ENCODE measurements at places on chromosomes 16 and 17. TPM values are rescaled to one million over a fixed set of nuclear protein-coding genes. Genes with fewer than 3 reads are reported as not detected.
A peak's percentile ranks its signal among the peaks of the same experiment; 100 is the strongest.

DNA sequence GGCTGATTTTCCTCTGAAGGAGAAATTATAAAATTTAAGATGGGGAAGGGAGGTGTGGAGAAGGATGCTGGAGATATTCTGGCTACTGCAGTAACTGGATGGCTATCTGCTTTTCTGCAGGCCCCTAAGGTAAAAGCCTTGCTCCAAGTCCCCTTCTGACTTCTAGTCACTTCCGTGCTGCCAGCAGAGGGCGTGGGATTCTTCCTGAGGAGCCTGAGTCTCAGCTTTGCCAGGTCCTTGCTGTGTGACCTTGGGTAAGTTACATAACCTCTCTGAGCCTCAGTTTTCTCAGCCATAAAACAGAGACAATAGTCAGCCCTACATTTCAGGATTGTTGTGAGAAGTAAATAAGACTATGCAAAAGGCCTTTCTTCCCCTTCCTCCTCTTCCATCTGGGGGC lies 24.3 kb upstream of the TMEM220 start:
- H3K27ac ChIP-seq, result no peak overlapping the region
- 0 out of 2 replicates have a peak, but pooled peaks cover 6% of the 10 kb centered on the region for H3K4me1 ChIP-seq
- H3K27me3 ChIP-seq, result no peaks in the 10 kb centered on the region
- H3K4me3 ChIP-seq, result no peak overlapping the region
- DNase-seq, result peak; percentile 38

DNA sequence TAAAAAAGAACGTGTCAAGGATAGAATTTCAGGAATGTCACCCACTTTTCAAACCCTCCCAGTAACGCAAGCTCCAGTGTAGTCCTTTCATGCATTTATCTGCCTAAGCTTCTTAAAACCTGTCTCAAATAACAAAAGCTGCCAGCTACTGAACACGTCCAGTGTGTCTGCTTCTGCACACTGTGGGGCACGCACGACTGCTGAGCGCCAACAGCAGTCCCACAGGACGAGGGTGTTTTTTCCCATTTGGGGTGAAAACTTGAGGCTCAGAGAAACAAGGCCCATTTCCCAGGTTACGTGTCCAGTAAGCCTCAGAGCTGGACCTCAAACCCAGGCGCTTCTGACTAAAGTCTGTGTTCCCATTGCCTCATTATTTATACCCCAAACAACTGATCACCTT lies 17.2 kb downstream of the NTAN1 start:
- H3K36me3 ChIP-seq, result peaks cover 4% of the 10 kb centered on the region
- H3K27me3 ChIP-seq, result no peaks in the 10 kb centered on the region
- no peaks in the 10 kb centered on the region for H3K4me1 ChIP-seq
- no peak overlapping the region for H3K4me3 ChIP-seq
- no peak overlapping the region for H3K27ac ChIP-seq

GRCh38 chr17:32833076-32833475 lies 43.8 kb downstream of the MYO1D start:
- peak overlapping the region; percentile 88 for H3K27ac ChIP-seq
- H3K36me3 ChIP-seq, result no peaks in the 10 kb centered on the region
- DNase-seq, result peak; percentile 87
- no peaks in the 10 kb centered on the region for H3K27me3 ChIP-seq
- H3K4me1 ChIP-seq, result peaks cover 90% of the 10 kb centered on the region

- no peaks in the 10 kb centered on the region for H3K4me1 ChIP-seq
- H3K27ac ChIP-seq, result no peak overlapping the region
- no peak overlapping the region for H3K4me3 ChIP-seq
- H3K36me3 ChIP-seq, result no peaks in the 10 kb centered on the region
- no peaks in the 10 kb centered on the region for H3K27me3 ChIP-seq
Measured at GRCh38 chr16:17776465-17776864, 305.7 kb upstream of the XYLT1 start.

DNA sequence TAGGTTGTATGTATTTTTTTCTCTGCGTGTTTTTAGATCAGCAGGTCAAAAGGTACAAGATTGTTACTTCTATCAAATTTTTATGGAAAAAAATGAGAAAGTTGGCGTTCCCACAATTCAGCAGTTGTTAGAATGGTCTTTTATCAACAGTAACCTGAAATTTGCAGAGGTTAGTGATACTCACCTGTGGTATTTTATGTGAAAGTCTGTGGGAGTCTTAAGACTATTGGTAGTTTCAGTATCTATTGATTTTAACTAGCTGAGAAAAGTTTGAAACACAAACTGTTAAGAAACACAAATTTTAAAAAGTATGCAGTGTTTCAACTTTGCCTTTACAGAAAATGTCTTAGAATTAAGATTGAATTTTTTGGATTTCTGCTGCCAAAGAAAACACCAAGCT lies 49.6 kb downstream of the CYLD start:
- H3K27ac ChIP-seq, result no peak overlapping the region
- H3K4me1 ChIP-seq, result no peaks in the 10 kb centered on the region
- DNase-seq, result no peak
- no peaks in the 10 kb centered on the region for H3K27me3 ChIP-seq

- no peak for DNase-seq
- H3K36me3 ChIP-seq, result peaks cover 8% of the 10 kb centered on the region
- H3K4me3 ChIP-seq, result no peak overlapping the region
- no peaks in the 10 kb centered on the region for H3K27me3 ChIP-seq
Measured at GRCh38 chr17:78824240-78824639, 16.4 kb downstream of the USP36 start.

DNA sequence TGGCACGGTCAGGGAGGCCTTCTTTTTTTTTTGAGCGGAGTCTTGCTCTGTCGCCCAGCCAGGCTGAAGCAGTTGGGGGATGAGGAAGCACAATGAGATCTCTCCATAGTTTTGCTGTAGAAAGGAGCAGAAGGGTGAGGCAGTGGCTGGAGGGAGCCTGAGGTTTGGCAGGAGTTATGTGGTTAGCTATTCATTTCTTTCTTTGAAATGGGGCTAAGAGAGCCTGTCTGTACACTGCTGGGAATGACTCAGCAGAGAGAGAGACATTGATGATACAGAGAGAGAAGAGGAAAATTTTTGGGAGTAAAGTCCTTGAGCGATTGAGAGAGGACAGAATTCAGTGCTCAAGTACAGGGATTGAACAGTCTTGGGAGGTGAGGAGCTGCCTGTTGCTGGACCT lies 22.1 kb downstream of the NOS2 start:
- no peak for DNase-seq
- H3K36me3 ChIP-seq, result no peaks in the 10 kb centered on the region
- H3K4me1 ChIP-seq, result no peaks in the 10 kb centered on the region
- no peaks in the 10 kb centered on the region for H3K27me3 ChIP-seq
- no peak overlapping the region for H3K4me3 ChIP-seq

Gene SLC43A2
- 33.9 TPM for total RNA-seq

Gene RNF157
- 29.3 TPM for total RNA-seq

Gene ZSCAN32
- 14.1 TPM for total RNA-seq

All from Caco-2 (cell line).